Substantia nigra (tissue), 51 donors: ENCODE measurements at places on chromosomes 3 and 15.

DNA sequence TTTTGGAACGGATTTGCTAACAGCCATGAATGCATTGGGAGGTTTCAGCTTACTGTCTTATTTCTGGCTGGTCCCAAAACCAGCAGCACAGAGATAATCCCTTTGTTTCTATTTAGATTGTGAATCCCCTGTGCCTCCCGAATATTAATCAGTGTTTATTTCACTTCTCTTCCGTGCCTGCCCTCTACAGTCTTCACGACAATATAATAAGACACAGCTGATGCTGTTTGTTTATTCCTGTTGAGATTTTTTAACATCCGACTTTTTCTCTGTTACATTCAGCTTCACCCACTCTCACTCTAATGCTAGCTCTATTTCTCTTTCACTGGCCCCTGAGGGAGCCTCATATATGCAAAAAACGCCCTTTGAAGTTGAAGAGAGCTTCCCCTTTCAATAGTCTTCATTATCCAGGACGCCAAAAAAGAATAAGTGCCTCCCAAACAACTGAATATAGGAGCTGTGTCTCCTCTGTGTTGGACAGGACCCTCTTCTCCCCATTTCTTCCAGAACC is 995.3 kb downstream of the ROBO2 start:
- no peak for DNase-seq

GRCh38 chr3:163916596-163917560 is 1161.4 kb downstream of the SI start:
- DNase-seq = no peak

- DNase-seq = no peak
Measured at GRCh38 chr3:71503525-71504249, 79.8 kb downstream of the FOXP1 start.

DNA sequence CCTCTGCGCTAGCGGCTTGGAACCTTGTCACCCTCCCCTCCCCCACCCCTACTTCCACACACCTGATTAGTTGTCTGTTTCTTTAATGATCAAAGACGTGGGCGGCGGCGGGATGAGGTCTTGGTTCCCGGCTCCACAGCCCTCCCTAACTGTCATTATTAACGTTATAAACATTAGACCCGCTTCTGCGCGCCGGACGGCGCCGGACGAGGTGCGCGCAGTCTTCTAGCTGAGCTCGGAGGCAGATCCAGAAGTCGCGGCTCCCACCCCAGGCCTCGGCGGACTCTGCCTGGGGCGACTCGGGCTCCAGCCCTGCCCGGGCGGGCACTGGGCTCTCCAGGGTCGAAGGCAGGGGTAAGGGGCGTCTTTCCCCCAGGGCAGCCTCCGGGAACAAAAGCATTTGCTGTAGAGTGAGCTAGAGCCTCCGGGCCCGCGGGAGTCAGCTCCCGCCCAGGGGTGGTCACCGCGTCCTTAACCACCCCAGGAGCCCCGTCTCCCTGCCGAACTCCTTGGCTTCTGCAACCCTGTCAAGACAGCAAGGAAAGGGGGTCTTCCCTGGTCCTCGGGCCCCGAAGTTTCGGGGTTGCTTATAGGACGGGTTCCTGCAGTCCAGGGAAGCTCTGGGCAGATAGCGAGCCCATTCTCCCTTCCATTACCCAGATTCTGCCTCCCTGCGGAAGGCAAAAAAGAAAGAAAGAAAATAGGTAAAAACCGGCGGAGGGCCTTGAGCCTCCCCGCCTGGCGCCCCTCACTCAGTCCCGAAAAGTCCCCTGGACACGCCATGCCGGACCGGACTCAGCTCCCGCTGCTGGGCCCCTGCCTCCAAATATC is 2.2 kb upstream of the ISLR2 start:
- no peak for DNase-seq

DNA sequence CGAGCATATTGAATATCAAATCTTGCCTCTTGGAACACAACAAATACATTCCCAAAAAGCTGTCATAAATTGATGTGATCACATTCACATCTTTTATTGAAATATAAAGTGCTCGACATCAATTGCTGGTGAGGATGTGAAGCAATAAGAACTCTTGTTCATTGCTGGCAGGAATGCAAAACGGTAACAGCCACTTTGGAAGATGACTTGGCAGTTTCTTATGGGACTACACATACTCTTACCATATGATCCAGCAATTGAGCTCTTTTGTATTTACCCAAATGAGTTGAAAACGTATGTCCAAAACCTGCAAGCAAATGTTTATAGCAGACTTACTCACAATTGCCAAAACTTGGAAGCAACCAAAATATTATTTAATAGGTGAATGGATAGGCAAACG is 234.9 kb downstream of the CACNA2D3 start:
- DNase-seq = no peak

GRCh38 chr15:29688506-29689286 is 133.6 kb downstream of the TJP1 start:
- no peak for DNase-seq

GRCh38 chr3:17006132-17006852 is 121.5 kb downstream of the PLCL2 start:
- no peak for DNase-seq

DNA sequence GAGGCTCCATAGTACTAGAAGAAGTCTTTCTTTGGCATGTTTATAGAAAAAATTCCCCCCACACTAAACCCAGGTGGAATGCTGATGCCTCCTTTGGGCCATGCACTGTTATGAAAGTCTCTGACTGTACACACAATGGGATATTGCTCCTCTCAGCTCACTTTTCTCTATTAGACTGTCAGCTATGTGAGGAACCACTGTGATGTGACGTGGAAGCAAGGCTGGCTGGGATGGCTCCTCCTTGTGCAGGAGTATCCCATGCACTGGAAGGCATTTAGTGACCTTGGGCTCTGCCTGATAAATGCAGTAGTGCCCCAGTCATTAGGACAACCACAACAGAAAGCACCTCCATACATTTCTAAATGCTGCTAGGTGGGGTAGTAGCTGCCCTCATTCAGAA is 5.7 kb upstream of the FRMD4B start:
- DNase-seq = no peak

DNA sequence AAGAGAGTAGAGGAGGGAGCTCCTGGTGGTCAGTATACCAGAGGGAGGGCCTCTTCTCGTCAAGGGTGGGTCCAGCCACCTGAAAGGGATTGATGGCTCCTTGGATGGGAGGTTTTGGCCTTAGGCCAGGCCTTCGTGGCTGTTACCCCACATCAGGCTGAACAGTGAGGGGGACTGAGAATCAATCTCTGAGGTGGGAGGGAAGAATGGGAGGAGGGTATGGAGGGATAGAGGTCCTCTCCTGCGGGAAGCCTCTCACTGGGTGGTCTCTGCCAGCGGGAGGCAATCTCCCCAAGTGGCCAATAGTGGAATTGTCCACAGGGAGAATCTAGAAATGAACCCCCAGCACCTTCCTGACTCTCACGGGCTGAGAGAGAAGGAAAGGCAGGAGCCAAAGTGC is 53.5 kb downstream of the BSN start:
- DNase-seq = no peak

- DNase-seq = no peak
Measured at GRCh38 chr3:139975594-139976365, 40.8 kb downstream of the CLSTN2 start.

- no peak for DNase-seq
Measured at GRCh38 chr3:182683858-182684257, 109.4 kb upstream of the ATP11B start.

DNA sequence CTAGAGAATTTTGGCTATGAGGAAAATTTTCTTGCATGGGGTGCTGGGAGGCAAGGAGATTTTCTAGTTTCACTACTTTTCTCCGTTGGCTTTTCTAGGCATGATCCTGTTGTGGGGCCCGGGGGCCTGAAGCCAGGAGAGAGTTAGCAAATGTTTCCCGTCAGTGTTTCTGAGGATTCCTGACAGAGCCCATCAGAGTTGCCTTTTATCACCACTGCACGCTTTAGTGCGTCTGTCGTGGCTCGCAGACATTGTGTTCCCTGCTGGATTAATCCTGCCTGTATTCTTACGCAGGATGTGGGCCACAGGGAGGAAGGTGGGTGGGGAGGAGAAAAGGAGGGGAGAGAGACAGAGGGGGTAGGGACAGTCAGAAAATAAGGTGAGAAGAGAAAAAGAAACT is 18.1 kb upstream of the BOC start:
- DNase-seq = no peak

DNA sequence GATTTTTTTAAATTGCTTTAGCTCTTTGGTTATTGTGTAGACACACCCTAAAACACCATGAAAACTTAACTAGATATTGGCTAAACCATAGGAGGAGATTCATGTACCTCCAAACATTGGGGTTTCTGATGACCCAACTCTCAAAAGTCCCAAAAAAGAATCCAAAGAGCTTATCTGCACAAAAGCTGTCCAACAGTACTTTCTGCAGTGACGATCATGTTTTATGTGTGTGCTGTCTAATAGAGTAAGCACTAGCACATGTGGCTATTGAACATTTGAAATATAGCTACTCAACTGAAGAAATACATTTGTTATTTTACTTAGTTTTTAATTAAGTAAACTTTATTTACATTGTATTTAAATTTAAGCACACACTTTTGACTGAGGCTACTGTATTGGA is 818.2 kb upstream of the LMCD1 start:
- DNase-seq = no peak

DNA sequence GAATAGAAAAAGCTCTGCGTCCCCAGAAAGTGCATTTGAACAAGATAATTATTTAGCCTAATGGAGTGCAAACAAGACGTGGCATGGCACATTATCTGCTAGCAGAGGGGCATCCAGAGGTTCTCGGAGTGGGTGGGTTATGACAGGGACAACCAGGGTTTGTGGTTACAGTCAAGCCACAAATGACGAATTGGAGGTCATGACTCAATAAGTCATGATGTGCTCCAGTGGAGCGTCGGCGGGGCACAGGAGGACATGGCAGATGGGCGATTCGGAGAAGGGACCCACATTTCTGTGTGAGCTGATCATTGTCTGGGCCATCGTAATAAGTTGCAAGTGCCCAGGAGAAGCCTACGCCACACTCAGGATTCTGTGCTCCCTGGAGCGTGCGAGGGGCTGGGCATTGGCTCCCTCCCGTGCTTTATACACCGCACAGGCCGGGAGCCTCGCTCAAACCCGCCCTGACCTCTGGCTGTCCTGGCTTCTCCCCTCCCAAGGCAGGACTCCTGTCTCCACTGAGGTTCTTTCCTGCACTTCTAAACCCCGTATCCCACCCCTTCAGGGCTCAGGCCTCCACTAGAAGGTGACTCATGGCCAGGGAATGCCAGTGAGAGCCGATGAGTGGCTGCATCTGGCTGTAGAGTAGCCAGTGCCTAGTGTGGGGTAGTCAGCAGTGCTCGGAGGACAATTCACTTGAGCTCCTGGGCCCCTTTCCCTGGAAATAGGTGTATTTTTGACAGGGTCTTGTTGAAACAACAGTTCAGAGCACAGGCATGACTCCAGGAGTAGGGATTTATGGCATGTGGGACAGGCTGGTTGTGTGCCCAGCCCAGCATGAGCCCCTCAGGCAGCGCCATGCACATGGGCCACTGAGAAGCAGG is 67.4 kb downstream of the GRIP2 start:
- DNase-seq = no peak

- no peak for DNase-seq
Measured at GRCh38 chr15:28885630-28886430, at the start of gene APBA2. APBA2 (plus strand) TSS chr15:28885974; CDS start chr15:29053885, 167,911 bp downstream.

DNA sequence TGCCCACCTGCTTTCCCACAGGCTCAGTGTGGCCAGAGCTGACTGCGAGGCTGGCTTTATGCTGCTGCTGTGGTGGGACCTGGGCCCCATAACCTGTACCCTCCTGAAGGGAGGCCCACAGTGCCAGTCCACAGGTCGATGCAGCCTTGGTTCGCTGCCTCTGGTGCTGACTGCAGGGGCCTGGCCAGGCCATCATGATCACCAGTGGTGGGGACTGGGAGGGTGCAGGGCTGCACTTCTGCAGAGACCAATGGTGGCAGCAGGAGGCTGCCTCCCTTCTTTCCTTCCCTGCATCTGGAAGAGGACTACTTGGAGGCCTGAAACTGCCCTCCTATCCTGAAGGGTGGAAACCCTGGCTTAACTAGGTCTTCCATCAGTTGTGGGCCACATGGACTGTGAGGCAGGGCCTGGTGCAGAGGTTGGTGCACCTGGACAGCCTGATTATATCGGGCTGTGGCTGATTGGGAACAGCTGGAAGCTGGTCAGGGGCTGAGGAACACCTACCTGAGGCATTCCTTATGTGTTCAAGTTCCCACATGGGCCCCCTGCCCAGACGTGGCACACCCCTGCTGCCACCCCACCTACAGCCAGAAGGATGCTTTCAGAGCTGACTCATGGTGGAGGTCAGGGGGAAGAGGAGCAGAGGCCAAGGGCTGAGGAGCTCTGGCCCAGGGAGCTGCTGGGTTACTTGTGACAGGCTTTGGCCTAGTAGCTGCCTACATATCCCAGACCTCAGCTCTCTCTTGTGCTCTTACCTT is 29.8 kb downstream of the POMGNT2 start:
- DNase-seq = no peak

- no peak for DNase-seq
Measured at GRCh38 chr3:39126532-39127071, 19.1 kb downstream of the TTC21A start.

- DNase-seq = no peak
Measured at GRCh38 chr3:158085358-158085757, 20.9 kb downstream of the SHOX2 start.

- no peak for DNase-seq
Measured at GRCh38 chr3:66476852-66477381, 23.9 kb downstream of the LRIG1 start.

GRCh38 chr15:90161950-90162361 is 39.2 kb upstream of the SEMA4B start:
- no peak for DNase-seq

DNA sequence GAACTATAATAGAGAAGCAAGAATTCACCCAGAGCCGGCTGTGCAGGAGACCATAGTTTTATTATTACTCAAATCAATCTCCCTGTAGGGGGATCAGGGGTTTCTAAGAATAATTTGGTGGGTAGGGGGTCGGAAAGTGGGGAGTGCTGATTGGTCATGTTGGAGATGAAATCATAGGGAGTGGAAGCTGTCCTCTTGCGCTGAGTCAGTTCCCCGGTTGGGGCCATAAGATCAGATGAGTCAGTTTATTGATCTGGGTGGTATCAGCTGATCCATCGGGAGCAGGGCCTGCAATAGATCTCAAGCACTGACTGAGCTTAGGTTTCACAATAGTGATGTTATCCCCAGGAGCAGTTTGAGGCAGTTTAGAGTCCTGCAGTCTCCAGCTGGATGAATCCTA is 97.0 kb upstream of the SNRPN start:
- no peak for DNase-seq

- peak; percentile 52 for DNase-seq
Measured at GRCh38 chr3:108406661-108407206, 103.7 kb downstream of the MYH15 start.

GRCh38 chr3:27317096-27317495 is 52.1 kb downstream of the NEK10 start:
- no peak for DNase-seq

GRCh38 chr15:24954783-24955530 is at the start of the genes SNRPN and SNURF:
SNRPN (plus strand) TSS chr15:24954987; CDS start chr15:24974454, 19,467 bp downstream.
SNURF (plus strand) TSS chr15:24954987; CDS start chr15:24955049, 62 bp downstream.
- DNase-seq = peak; percentile 32

GRCh38 chr3:59480486-59480995 is 430.7 kb upstream of the CFAP20DC start:
- no peak for DNase-seq

- no peak for DNase-seq
Measured at GRCh38 chr15:83090465-83090864, 17.0 kb upstream of the TM6SF1 start.

- DNase-seq = no peak
Measured at GRCh38 chr3:138227650-138228049, 40.5 kb downstream of the ARMC8 start.

- no peak for DNase-seq
Measured at GRCh38 chr15:85750319-85751290, 44.1 kb downstream of the KLHL25 start.
